ENCODE measurements at places on chromosomes 3 and 15.

GRCh38 chr3:16609927-16610580, 4.8 kb upstream of the DAZL start:
- DNase-seq, result no peak

DNA sequence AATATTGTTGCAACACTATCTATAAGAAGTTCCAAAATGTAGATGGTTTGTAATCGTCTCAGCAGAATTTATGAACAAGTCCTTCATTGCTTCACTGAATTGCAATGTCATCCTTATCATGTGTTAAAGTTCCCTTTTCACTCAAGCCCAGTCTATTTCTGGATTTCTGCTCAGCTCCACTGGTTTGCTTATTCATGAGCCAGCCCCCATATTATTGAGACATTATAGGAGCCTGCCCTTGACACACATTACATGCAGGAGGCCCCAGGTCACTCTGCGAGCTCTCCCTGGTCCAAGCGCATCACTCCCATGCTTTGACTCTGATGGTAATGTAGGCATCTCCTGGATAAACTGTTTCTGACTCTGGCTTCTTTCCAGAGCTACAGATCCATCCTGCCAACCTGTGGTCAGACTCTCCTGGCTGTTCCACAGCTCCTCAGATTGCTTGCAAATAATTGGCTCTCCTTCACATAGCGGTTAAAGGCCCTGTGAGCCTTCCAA, 56.9 kb downstream of the ABTB1 start:
- DNase-seq, result no peak

DNA sequence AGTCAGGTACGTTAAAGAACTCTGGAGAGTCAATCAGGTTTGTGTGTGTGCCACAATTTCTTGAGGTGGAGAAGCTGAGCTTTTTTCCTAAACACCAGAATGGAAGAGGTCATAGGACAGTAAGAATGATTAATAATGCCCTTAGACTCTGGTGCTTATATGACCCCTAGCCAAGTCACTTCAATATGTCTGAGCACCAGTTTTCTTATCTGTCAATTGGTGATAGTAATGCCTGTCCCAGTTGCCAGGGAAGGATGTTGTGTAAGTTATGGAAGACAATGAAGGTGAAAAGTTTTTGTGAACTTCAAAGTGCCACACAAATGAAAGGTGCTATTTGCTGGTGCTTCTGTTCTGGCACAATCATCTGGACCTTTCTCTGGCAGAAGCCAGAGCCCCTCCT, 22.2 kb upstream of the DLG1 start:
- DNase-seq, result no peak

DNA sequence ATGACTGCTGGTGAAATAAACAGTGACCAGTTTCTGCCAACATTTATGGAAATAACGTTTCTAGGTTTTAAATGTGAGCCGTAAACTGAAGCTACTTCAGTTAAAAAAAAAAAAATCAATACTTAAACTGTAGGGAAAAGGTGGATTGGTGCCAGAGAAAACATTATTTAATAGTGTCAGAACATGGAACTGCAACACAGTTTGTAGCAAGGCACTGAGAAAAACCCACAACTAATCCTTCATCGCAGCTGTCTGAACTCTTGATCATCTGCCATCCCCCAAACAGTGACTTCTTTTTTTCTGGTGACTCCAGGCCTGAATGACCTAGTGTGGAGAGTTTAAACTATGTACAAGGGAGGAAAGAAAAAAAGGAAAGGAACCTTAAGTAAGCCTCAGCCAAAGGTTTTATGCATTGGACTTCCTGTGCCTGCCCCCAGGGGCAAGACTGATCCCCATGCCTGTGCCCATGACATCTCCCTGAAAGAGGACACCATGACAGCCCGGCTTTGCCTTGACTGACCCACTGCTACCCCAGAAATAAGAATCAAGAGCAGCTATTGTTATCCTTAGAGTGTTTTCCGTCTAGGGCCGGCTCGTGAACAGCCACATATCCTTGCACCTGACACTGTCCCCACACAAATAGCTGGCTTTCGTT, 33.1 kb downstream of the CRTAP start:
- DNase-seq, result no peak

DNA sequence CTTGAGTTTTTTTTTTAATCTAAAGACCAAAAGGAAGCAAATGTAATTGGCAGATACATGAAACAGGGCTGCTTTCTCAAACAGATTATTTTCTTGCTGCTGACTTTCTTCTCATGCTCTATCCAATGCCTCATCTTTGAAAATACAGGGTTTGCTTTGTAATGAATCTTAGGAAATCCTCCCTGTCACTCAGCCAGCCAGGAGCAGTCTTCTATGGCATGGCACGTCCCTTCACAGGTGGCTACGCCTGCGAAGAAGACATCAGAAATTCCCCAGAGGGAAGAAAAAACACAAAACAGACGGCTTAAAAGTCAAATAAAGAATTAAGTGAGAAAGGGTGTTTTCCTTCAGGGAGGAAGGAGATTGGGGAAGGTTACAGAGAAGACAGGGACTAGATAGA, 242.5 kb downstream of the IGSF11 start:
- DNase-seq, result no peak

- DNase-seq, result no peak
Measured at GRCh38 chr3:24545887-24546286, 51.2 kb upstream of the THRB start.

DNA sequence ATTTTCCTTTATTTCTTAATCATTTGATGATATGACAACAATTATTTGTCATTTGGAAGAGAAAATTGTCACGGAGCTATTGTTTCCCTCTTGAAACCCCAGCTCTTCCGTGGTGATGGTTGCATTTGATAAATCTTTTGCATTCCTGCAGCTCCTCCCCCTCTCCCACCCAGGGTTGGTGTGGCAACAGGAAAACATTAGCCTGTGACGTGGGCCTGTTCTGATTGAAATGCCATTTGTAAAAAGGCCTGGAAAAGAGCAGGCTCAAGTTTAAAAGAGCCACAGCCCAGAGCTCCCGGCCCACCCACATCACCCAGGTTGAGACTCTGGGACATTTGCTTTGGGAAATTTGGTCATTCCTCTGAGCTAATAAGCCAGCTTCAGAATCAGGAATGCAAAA, 282.5 kb downstream of the RPLP1 start:
- DNase-seq, result no peak

DNA sequence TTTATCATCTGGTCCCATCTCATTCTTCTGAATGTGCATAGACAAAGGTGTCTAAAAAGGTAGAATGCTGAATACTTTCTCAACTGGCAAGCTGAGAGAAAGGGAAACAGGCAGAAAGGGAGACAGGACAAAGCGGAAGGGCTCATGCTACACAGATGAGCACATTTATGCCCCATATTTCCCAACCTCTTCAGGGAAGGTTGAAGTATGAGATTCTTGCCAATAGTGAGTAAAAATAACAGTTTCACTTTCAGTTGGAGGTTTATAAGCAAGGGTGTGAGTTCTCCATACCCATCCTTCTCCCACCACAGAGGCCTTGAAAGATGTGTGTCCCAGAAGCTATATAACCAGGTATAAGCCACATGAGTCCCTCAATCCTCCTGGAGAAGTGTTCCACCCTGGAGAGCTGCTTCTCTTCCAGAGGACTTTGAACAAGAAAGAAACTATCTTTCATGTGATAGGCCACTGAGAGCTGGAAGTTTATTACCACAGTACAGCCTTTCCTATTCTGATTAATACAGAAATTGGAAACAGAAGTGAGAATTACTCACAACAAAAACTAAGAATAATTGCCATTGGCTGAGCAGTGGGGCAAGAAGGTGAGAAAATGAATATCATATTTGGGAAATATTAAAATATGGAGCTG, 709.4 kb upstream of the NR2F2 start:
- no peak for DNase-seq

GRCh38 chr3:27521179-27521871, 37.1 kb upstream of the SLC4A7 start:
- no peak for DNase-seq

- no peak for DNase-seq
Measured at GRCh38 chr3:109702252-109702651, 364.9 kb upstream of the DPPA4 start.

- DNase-seq, result no peak
Measured at GRCh38 chr3:196180346-196180745, 30.9 kb downstream of the ZDHHC19 start.

DNA sequence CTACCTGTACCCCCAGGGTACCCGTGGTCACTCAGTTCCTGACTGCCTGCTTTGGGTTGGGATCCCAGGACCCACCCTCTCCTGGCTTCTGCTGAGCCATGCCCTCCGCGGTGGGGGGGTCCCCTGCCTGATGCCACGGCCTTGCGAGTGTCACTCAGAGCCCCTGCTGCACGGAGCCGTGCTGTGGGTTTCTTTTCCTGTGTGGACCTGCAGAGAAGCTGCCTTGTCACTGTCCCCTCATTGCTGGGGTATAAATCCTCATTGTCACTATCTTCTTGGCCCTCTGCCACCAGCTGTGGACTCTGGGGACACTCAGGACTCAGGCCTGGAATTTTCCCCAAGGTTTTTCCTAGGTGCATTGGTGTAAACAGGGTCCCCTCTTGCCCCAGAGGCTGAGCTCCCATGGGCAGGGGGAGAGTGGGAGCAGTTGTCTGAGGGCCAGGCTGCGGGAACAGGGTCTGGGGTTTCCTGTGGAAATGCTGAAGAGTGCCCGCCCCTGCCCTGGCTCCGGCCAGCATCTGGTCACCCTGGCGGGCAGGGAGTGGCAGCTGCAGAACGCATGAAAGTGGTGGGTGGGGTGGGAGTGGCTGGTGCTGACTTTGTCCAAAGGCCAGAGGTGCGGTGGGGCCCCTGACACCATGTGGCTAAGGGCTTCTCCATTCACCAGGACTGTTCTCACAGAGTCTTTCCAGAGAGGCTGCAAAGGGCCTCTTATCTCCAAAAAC, 191.7 kb downstream of the GOLGA6L6 start:
- no peak for DNase-seq

GRCh38 chr15:90787881-90788280, 70.7 kb downstream of the BLM start:
- DNase-seq, result no peak

Data from T1000 (cell line).